ENCODE measurements at places on chromosomes 6 and 20. TPM values are rescaled to one million over a fixed set of nuclear protein-coding genes. Genes with fewer than 3 reads are reported as not detected.

- DNase-seq = no peak
Measured at GRCh38 chr20:45866454-45866853, 9.0 kb downstream of the ZSWIM3 start.

- no peak for DNase-seq
Measured at GRCh38 chr6:33993091-33993490, 152.8 kb downstream of the GRM4 start.

The MPIG6B gene
- 2.4 TPM for polyA plus RNA-seq

GRCh38 chr20:50120935-50121693 is 8.2 kb upstream of the UBE2V1 start:
- DNase-seq = no peak

GRCh38 chr6:133047706-133048105 is 193.5 kb upstream of the EYA4 start:
- no peak for DNase-seq

DNA sequence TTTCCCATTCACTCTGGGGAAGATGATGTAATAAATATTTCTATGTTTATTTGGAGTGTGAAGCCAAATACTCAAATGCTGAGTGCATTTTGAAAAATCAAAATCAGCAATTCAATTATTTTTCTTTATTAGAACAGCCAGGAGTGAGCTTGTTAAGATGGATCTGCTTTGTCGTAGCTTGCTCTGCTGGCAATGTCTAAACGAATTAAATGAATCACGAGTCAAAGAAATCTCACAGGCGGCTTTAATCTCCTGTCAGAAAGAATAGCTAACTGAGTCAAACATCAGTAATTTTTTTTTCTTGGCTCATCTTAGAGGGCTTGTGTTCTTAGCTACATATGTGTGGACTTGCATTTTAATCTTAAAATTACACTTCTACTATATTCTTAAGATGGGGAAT is 100.2 kb upstream of the HMGN3 start:
- no peak for DNase-seq

DNA sequence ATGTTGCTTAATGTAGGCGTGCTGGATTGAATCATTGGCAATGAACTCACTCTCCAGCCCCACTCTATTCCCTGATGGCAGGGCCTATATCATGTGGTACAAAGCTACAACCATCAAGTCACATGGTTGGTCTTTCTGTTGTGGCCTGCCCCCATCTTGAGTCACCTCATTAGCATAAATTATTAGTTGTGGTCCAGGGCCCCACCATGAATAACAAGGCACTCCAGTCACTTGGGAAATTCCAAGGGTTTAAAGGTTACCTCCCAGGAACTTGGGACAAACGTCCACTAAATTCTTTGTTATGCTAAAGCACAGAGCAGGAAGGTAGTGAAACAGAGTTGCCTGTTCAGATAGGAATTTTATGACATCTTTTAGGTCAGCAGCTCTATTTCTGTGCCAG is 193.7 kb downstream of the SLC35F1 start:
- no peak for DNase-seq

GRCh38 chr6:47111685-47112084 is 69.6 kb upstream of the ADGRF1 start:
- no peak for DNase-seq

- DNase-seq = no peak
Measured at GRCh38 chr20:46331611-46332361, 23.5 kb upstream of the CDH22 start.

- no peak for DNase-seq
Measured at GRCh38 chr20:1841554-1842140, 53.6 kb upstream of the SIRPA start.

GRCh38 chr6:95084867-95085266 is 492.5 kb upstream of the MANEA start:
- no peak for DNase-seq

The MAP3K4 gene
- polyA plus RNA-seq = 34.2 TPM

DNA sequence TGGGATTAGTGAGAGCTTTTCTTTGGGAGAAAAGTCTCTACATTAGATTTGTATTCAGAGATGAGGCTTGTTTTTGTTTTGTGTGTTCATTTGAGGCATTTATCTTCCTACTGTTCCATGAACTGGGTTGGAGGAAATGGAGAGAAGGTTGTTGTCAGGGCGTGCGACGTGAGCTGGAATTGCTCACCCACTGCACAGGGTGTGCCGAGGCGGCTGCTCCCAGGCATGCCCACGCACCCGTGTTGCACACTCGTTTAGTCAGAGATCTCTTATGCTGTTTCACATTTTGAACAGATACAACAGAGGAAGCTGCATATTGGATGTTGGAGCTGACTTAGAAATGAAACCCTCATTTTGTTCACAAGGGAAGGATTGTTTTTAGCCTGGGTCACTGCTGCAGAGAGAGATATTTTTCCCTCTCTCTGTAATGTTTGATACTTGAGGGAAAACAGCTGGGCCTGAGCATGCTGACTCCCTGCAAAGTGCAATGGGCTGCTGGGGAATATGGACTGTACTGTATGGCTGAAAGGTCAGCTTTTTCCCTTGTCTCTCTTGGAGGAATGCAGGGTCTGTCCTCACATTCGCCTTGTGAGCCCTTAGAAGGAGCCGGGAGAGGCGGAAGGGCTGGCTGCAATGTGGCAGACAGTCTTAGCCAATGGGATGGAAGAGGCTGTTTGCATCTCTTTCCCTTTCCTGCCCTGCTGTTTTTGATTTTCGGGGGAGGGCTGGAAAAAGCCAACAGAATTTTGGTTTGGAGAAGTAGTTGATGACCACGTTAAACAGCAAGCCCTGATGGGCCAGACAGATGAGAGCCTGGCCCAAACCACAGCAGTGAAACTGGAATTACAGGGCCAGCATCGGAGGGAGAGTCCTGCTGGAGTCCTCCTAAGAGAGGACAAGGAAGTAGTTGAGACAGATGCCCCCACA is 170.8 kb downstream of the SASH1 start:
- peak; percentile 64 for DNase-seq

The LKAAEAR1 gene
- polyA plus RNA-seq = 0.29 TPM

GRCh38 chr6:160137989-160138835 is 16.6 kb downstream of the SLC22A1 start:
- DNase-seq = peak; percentile 32

DNA sequence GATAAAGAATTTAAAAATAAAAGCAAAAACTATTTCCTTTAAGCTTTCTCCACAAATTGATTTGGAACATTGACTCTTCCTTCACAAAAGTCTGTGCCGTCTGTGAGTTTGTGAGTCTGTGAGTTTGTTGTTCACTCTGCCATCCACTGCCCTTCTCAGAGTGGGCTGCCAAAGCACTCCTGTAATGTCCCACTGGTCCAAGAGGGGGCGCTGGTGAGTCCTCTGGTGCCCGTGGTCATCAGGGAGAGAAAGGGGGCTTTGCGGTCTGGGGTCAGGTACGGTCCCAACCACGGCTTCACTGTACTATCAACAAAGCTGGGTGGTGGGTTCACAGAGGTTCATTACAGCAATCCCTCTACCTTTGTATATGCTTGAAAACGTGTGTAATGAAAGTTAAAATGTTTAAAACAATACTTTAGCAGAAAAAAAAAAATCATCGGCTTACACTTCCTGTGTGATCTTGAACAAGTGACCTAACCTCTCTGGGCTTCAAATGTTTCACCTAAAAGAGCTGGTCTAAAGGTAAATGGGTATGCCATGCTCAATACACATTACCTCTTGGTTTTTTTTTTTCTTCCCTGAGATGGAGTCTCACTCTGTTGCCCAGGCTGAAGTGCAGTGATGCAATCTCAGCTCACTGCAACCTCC is 5.6 kb upstream of the ANKRD60 start:
- no peak for DNase-seq

- DNase-seq = no peak
Measured at GRCh38 chr6:101276066-101276465, 117.4 kb upstream of the GRIK2 start.

GRCh38 chr6:158911746-158912480 is 88.1 kb downstream of the RSPH3 start:
- DNase-seq = no peak

DNA sequence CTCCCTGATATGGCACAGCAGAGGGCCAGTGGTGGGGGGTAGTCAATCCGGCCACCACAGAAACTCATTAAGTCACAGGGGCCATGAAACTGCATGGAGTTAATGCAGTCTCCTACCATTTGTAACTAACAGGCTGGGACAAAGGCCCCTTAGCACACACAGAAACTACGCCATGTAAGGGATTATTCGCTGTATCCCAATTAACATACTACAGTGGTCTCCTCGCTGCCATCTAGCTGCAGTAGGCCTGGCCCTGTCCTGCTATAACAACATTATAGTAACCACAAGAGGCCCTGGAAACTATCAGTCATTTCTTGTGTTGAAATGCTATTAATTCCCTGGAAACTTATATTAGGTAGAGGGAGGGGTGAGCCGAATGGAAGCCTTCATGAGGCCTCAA is 72.3 kb upstream of the CCN2 start:
- DNase-seq = no peak

DNA sequence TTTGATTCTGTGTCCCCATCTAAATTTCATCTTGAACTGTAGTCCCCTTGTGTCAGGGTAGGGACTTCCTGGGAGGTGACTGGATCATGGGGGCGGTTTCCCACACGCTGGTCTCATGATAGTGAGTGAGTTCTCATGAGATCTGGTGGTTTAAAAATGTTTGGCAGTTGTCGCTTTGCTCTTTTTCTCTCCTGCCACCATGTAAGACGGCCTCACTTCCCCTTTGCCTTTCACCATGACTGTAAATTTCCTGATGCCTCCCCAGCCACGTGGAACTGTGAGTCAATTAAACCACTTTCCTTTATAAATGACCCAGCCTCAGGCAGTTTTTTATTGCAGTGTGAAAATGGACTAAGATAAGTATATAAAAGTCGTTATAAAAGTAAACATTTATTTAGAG is 80.5 kb upstream of the SGK1 start:
- no peak for DNase-seq

- no peak for DNase-seq
Measured at GRCh38 chr20:51127713-51128112, 104.8 kb upstream of the KCNG1 start.

- no peak for DNase-seq
Measured at GRCh38 chr20:9903048-9903655, 64.3 kb upstream of the PAK5 start.

GRCh38 chr6:131058236-131058635 is 4.8 kb downstream of the EPB41L2 start:
- DNase-seq = no peak

GRCh38 chr6:35282472-35282871 is 15.1 kb upstream of the DEF6 start:
- no peak for DNase-seq

GRCh38 chr6:146014233-146014632 is 14.6 kb upstream of the GRM1 start:
- no peak for DNase-seq

The COL9A3 gene
- polyA plus RNA-seq = 26.7 TPM

DNA sequence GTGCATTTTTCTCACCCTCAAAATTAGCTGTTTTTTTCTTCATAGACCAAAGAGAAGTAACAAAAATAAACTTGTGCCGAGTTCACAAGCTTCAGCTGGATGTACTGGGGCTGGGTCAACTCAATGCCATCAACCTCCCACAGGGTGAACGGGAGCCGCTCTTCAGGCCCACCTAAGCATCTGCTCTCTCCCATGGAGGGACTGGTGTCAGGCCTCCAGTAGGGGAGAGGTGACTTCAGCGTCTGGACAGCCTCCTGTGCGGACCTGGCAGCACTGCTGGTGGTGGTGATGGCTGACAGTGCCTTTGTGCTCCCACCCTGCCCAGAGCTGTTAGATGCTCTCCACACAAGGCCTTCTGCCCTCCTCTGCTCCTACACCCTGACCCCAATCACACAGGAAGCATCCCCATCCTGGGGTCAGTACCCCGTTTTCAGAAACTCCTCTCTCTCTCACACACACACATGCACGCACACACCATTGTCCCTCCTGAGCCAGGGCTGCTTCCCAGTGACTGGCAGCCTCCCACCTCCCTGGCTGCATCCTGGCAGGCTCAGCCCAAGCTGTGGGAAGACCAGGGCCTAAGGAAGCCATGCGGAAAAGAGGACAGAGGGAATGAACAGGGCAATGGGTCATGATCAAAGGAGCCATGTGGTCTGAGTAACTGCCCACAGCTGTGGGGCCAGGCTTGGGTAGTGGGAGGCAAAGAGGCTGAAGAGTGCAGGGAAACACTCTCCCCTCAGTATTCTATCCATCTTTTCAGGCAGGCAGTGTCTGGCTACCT is 17.7 kb downstream of the CST8 start:
- DNase-seq = no peak

DNA sequence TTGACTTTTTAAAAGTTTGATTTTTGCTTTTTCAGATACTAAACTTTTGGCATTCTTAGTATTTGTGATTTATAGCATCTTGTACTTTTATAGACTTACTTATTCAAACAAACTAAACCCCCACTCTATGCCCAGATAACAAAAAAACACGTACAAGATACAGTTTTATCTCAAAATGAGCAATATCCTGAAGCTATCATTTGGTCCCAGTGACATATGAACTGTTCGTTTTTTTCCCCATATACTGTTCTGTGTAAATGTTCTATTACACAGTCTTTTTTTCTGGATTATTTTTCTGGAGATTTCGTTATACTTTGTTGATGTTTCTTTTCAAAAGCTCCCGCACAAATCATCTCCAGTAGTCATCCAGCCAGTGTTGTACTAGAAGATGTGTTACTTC is 27.3 kb upstream of the SERINC3 start:
- no peak for DNase-seq

- no peak for DNase-seq
Measured at GRCh38 chr6:34393191-34393965, 909 bp upstream of the NUDT3 start.

DNA sequence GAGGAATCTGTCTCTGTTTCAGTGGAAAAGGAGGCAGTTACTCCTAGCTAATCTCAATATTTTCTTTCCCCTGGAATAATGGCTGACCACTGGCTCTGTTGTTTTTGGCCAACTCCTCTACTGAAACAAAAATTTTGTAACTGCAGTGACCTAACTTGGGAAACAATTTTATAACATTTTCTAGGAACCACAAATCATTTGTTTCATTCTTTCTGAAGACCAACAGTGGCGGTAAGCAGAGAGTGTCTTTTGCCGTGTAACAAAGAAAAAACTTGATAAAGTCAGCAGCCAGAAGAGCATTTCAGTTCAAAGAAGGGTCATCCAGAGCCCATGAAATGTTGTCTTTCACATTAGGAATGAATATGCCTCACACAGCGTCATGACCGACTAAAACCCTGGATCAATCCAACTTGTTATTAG is 11.8 kb upstream of the BFSP1 start:
- no peak for DNase-seq

DNA sequence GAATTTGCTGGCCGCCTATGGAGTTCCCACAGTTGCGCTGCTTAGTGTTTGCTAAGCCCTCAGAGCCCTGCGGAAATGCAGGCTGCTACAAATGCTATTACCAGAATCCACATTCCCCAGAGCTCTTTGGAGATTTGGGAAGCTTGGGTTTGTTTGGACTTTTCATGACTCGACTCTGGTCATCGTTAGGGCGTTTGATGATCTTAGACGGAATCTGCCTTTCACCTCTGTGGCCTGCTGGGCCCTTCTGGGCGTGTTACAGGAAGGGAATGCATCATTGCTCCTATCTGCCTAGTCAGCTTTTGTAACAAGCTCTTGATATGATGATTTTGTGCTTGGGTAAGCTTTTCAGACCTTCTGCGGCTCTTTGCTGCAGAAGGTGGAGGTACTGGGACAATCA is 50.8 kb downstream of the EYA2 start:
- no peak for DNase-seq

- DNase-seq = no peak
Measured at GRCh38 chr20:49284818-49285217, 7.0 kb upstream of the ZNFX1 start.

Measured in left renal cortex interstitium (tissue), 4 donors.